Hippocampal formation (tissue), 2 donors: ENCODE measurements at places on chromosomes 3 and 15.

GRCh38 chr3:38599886-38600285 is 49.6 kb downstream of the SCN5A start:
- no peak for DNase-seq

DNA sequence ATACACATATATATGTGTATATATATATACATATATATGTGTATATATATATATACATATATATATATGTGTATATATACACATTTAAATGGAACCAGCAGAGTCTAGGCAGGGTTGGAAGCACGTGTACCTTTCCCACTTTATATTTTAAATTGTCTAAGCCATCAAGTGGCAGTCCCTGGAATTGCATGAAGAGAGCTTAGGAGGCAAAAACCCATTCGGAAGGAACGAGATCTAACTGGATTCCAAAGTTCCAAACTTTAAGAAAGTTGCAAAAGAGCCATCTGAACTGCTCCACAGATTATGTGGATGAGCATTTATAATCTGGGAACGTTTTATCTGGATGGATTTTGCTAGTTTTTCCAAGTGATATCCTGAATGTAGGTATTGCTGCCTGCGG is 186.5 kb downstream of the FOXP1 start:
- no peak for DNase-seq

- no peak for DNase-seq
These were observed 23.4 kb downstream of the RHOA start for GRCh38 chr3:49388289-49388820.

- no peak for DNase-seq
These were observed 60.3 kb downstream of the OTOL1 start for GRCh38 chr3:161556941-161557340.

DNA sequence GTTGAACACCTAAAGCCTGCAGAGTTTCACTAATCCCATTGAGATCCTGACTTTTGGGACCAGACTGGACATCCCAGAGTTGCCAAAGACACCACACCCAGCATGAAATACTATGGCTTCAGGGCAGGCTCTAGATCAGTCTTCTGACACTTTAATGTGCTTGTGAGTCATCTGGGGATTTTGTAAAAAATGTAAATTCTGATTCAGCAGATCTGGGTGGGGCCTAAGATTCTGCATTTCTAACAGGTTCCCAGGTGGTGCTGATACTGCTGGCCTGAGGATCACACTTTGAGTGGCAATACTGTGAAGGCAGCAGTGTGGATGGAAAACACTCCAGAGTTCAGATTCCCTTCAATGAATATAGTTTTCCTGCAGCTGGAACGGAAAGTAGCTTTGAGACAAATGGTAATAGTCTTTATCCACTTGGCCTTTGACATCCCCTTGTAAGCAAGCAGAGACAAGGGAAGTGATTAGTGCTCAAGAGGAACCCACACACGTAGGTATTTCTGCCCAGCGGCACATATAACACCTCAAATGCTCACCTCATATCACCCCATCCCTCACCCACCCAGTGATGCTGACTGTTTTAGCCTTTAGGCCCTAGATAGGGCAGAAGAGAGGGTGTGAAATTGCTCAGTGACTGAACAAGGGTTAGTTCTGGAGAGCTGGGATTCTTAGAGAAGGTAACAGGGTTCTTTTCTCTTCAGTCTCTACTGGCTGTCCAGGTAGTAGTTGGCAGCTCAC is 51.5 kb upstream of the GSK3B start:
- DNase-seq: no peak

DNA sequence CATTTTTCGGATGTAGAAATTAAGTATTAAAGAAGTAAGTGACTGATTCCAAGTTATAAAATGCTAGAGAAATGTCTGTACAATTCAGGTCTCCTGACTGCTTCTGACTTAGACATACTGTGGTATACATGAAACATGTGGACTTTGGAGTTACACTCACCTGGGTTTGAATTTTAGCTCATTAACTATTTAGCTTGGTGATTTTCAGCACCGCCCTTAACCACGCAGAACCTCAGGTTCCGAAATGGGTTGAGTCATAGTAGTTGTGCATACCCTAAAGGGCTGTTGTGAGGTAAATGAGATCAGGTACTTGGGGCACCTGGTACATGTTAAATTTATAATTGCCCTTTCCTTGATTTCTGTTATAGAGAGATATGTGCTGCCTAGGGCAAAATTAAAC is 32.9 kb upstream of the UTS2B start:
- no peak for DNase-seq

GRCh38 chr3:169387751-169388696 is 275.5 kb downstream of the MECOM start:
- no peak for DNase-seq
